A172 (cell line): ENCODE measurements at places on chromosomes 2 and 18. TPM values are rescaled to one million over a fixed set of nuclear protein-coding genes. Genes with fewer than 3 reads are reported as not detected.
A peak's percentile ranks its signal among the peaks of the same experiment; 100 is the strongest.

- DNase-seq, result peak; percentile 83
Measured at GRCh38 chr2:38146275-38146906, 70.4 kb upstream of the CYP1B1 start.

DNA sequence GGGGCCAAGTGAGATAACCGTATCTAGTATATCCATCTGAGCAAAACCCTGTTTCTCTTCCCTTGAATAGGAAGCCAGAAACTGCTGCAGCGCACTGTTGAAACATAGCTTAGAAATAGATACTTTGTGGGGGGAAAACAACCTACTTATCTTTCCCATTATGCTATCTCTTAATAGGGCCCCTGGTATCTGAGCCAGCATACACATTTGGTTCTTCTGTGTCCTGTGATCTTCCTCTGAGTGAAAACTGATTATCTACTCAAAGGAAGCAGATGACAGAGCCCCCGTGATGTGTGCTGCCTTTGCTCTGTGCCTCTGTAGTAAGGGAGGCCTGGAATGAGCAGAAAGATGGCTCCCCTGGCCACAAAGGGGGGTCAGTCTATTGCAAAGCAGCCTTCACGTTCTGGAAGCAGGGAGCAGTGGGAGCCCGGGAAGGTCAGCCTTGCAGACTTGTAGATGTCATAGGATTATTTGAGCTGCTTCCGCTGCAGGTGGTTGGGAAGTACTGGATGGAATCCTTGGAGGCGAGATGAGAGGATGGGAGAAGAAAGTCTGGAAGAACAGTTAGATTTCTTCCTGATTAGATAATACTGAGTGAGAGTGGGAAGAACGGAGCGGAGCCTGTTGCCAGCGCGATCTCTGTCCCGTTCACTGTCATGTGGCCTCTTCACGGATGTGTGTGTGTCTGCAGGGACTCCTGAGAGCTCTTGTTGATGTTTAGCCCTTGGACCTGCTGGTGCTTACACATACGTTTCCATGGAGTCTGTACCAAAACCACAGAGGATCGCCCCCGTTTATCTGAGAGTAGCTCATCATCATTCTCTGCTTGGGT, 150.1 kb downstream of the AGAP1 start:
- no peak for DNase-seq

The TBC1D8 gene
- 4.3 and 4.9 TPM in 2 replicates for total RNA-seq

DNA sequence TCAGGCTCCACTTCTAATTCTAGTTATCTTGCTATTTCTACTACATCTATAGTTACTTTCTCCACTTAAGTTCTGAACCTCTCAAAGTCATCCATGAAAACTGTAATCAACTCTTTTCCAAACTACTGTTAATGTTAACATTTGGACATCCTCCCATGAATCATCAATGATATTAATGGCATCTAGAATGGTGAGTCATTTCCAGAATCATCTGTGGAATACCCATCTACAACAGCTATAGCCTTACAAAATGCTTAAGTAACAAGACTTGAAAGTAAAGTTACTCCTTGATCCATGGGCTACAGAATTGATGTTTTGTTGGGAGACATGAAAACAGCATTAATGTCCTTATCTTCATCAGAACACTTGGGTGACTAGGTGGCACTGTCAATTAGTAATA, 35.4 kb downstream of the BARD1 start:
- no peak for DNase-seq

DNA sequence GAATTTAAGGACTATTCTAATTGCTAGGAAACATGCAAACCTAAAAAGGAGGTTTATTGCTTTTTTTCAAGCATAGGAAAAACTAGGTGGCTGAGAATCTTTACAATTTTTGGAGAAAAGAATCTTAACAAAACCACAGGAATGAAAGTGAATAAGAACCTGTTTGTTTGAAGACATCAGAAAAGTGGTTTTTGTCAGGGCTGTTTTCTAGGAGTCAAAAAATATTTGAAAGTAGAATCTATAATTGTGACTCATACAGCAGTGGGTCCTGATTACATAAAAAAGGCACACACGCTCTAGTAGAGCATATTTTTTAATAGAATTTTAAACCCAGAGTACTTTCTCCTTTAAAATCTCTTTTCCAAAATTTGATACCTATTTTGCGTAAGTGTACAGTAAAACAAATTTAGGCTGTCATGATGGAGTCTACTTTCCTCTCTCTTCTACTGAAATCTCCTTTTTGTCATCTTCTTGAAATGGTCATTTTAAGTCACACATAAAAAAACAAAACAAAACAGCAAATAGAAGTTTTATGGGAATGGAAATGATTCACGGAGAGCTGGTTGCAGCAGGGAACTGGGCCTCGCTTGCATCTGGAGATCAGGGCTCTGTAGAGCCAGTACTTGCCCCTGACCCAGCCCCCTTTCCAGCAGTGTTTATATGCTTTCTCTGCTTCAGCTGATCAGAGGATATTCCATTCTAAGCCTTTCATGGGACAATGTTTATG, 59.1 kb upstream of the PELI1 start:
- DNase-seq, result peak; percentile 13

DNA sequence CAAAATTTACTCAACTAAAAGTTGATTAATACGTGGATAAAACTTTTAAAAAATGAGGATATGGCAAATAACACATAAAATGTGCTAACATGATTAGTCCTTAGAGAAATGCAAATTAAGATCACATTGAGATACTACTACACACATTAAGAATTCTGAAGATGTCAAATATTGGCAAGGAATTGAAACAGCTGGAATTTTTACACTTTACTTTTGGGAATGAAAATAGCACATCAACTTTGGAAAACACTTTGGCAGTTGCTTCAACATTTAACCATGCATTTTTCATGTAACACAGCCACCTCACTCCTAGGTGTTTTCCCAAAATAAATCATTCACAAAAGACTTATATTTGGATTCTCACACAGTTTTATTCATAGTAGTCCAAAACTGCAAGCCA, 687.9 kb upstream of the SETBP1 start:
- DNase-seq, result no peak

DNA sequence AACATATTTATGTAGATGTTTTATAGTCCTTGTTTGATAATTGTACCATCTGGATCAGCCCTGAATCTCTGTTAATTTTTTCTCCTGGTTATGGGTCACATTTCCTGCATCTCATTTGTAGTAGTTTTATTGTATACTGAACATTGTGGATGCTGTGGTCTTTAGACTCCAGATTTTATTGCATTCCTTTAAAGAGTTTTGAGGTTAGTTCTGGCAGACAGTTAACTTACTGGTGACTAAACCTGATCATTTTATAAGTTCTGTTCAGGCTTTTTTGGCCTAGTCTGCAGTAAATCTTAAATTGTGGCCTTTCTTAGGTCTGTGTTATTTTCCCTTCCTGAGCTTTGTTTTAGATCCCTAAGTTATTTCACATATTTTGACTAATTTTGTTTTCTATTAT, 84.3 kb downstream of the FANCL start:
- DNase-seq, result peak; percentile 29

DNA sequence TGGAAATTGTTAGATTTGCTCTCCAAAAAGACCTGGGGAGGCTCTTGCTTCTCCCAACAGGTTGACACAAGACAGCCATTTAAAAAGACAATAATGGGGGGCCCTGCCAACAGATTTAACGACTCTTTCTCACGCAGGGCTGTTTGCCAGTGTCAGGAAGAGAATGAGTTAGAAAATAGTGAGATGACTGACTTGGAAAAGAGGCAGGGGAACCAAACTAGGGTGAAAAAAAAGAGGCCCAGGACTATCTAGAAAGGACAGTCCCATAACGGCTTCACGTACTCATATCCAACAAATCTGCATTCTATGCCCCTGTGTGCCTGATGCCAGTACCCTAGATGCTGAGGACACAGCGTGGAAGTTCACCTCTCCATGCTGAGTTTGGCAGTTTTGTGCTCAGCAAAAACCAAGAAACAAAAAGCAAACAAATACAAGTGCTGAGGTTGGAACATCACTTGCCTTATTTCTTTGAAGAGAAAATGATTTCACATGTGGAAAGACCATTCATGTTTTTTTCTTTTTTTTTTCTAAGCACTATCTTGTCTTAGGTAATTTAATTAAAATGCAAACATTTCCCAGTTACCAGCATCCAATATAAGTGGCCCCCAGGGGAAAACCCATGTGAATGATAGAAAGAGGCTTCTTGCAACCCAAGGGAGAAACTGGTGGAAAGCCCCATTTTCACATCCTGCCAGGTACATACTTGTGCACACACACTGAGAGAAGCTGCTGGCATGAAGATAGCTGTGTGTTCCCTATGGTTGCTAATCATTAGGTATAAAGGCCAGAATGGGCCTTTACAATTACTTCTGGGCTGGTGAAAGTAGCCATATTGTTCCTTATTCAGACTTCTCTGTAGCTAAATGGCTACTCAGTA, 10.6 kb upstream of the WIPF1 start:
- DNase-seq, result no peak

DNA sequence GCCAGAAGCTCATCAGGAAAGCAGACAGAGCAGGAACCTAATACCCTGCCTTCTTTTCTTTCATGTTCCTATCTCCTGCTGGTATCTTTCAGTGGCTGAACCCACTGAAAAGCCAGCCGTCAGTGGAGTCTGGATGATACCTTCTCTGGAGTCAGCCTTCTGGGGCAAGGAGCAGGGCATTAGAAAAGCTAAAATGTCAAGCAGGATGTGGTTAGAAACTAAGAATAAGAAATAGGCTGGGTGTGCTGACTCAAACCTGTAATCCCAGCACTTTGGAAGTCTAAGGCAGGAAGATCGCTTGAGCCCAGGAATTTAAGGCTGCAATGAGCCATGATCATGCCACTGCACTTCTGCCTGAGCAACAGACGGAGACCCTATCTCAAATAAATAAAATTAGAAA, 642.0 kb upstream of the FSHR start:
- no peak for DNase-seq

DNA sequence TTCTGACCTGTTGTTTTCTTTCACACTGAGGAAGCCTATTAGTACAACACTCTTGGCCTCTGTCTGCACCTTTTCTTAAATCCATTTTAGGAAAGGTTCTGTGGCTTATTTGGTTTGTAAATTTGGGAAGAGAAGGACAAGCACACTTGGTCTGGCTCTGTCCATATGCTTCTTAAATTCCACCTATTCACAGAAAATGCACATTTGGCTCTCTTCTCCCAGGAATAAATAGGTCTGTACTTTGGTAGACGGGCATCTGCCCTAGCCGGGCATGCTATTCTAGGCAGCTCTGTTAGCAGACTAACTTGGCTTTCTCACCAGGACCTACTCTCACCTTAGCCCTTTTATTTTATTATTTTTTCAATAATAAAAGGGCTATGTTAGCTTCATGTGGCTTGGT, 1211.8 kb upstream of the SLC39A10 start:
- no peak for DNase-seq
